ENCODE measurements at places on chromosomes 16 and 17. TPM values are rescaled to one million over a fixed set of nuclear protein-coding genes. Genes with fewer than 3 reads are reported as not detected.

Gene MRPL27
- 82.3 TPM for polyA plus RNA-seq

DNA sequence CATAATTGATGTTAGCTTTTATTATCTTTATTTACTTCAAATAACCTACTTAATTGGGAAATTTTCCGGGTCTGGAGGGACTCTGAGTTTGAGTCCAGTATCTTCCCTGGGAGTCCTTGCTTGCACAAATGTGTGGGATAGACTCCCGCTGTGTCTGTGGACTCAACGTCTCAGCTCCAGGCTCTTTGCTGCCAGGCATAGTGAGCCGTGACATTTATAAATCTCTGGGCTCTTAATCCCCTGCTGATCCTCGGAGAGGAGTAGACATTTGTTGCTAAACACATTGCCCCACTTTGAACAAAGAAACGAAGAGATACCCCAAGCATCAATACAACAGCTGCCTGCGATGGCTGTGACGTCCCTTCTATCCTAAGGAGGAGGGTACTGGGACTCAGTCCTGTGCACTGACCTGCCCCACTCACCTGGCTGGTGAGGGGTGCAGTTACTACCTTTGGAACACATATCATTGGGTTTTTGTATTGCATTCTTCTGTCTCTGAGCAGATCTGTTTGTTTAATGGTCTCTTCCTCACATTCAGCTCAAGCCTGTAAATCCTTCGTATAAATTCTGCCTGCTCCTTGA is 316.9 kb downstream of the HAPSTR1 start:
- no peak for DNase-seq
- H3K4me3 ChIP-seq, result no peak overlapping the region
- no peaks in the 10 kb centered on the region for H3K4me1 ChIP-seq
- no peaks in the 10 kb centered on the region for H3K27me3 ChIP-seq
- H3K27ac ChIP-seq, result no peak overlapping the region
- no peaks in the 10 kb centered on the region for H3K36me3 ChIP-seq

DNA sequence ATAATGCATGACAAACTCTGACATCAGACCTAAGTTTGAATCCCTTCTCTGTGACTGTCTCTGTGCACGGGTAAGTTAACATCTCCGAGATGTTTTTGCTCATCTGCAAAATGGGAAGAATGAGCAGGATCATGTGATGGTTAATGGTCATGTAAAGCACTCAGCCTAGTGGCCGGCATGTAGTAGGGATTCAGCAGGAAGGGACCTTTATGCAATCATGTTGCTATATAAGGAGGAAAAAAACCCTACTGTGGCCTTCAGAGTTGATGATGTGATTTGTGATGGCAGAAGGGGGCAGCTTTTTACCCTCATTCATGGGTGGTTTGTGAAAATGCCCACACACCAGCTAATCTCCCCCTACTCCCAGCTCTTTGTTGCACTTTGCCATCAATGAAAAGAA is 24.1 kb downstream of the CLEC16A start:
- no peaks in the 10 kb centered on the region for H3K27me3 ChIP-seq
- H3K27ac ChIP-seq, result no peak overlapping the region
- H3K4me3 ChIP-seq, result no peak overlapping the region
- DNase-seq, result no peak

- H3K27me3 ChIP-seq, result peaks cover 2% of the 10 kb centered on the region
- DNase-seq, result no peak
- no peaks in the 10 kb centered on the region for H3K36me3 ChIP-seq
- no peak overlapping the region for H3K4me3 ChIP-seq
These were observed 35.6 kb upstream of the CACNG4 start for GRCh38 chr17:66928949-66929348.

- peak; percentile 61 for DNase-seq
- H3K27ac ChIP-seq, result no peak overlapping the region
- peak overlapping the region; percentile 77 for H3K4me3 ChIP-seq
- peaks cover 3% of the 10 kb centered on the region for H3K27me3 ChIP-seq
- H3K36me3 ChIP-seq, result peaks cover 13% of the 10 kb centered on the region
These were observed 1.4 kb downstream of the HAGHL start for GRCh38 chr16:728131-728889.

GRCh38 chr17:68441070-68441770 is 16.1 kb downstream of the WIPI1 start:
- peaks cover 63% of the 10 kb centered on the region for H3K4me1 ChIP-seq
- no peaks in the 10 kb centered on the region for H3K27me3 ChIP-seq
- peak overlapping the region; percentile 41 for H3K4me3 ChIP-seq
- peaks cover 29% of the 10 kb centered on the region for H3K36me3 ChIP-seq
